ENCODE measurements at places on chromosomes 5 and 9.

GRCh38 chr5:16936989-16937438, 926 bp upstream of the MYO10 start:
- no peak for DNase-seq

GRCh38 chr9:101448680-101449070, 13.1 kb upstream of the ALDOB start:
- no peak for DNase-seq

DNA sequence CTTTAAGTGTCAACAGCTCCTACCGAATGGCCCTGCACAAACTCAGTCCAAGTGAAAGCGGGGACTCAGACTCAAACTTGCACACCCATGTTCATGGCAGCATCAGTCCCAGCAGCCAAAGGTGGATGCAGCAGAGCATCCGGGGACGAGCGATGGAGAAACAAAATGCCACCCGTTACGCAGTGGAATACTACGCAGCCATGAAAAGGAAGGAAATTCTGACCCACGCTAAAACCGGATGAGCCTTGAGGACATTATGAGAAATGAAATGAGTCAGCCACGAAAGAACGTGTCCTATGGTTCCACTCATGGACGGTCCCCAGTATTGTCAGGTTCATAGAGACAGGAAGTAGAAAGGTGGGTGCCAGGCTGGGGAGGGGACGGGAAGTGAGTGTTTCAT, 48.6 kb upstream of the NOTCH1 start:
- no peak for DNase-seq

DNA sequence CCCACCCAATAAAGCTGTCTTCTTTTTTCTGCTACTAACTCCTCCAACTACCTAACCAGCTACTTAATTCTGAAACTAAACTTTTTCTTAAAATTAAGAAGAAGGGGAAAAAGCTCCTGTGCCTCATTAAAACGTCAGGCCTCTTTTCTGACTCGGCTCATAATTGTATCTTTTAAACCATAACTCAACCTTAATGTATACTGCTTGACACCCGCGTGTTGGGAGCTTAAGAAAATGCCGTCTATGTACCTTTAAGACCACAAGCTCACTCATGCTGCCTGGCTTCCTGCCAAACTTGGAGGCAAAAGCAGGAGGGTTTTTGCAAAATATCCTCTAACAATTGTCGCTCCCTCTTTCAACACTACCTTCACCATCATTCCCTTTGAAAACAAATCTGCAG, 5.0 kb downstream of the EBF1 start:
- DNase-seq = peak; percentile 93

DNA sequence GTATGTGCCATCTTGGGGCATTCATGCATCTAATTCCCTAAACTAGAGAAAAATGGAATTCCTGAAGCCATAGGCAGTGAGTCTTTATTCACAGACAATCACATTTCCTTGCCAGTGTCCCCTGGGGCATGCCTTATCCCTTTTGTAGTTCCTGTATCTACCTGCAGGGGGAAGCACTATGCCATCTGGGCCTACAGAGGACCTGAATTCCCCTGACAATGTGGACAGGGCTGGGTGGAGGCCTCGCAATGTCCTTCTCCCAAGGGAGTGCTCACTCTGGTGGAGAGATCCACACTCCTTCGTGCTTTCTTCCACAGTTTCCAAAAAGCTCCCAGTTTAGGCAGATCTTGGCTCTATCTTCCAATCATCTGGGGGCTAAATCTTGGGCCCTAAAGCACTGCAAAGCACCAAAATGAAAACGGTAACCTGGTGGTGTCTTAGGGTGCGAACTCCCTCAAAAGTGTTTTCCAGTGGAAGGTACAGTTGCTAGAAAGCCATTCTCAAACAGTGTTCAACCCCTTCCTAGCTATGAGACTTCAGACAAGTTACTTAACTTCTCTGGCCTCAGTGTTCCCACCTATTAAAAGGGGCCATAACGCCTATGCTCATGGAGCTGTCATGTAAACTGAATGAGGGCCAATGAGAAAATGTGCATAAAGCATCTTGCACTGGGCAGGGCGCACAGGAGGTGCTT, 17.5 kb downstream of the WHRN start:
- DNase-seq = peak; percentile 79

DNA sequence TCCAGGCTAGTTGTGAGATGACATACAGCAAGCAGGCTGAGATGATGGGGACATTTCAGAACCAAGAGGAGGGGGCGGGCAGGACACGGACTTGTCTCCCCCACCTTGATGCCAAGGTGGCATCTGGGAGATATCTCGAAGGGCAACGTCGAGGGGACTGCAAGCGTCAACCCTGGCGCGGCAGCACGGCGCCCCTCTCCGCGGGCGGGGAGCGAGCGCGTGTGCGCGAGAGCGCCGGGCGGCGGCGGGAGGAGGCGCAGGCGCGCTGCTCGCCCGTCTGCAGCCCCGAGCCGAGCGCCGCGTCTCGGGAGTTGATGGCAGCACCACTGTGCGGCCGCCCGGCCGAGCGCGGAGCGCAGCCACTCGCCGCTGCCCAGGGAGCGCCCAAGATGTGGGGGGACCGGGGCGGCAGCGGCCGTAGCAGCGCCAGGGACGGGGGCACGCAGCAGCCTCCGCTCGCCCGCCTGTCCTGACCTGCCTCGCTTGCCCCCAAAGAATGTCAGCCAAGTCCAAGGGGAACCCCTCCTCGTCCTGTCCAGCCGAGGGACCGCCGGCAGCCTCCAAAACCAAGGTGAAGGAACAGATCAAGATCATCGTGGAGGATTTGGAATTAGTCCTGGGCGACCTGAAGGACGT, at the start of gene PRR16:
TSS of gene PRR16 (plus strand) at position 310 of the 636 bp plus-strand sequence.
- peak; percentile 80 for DNase-seq

DNA sequence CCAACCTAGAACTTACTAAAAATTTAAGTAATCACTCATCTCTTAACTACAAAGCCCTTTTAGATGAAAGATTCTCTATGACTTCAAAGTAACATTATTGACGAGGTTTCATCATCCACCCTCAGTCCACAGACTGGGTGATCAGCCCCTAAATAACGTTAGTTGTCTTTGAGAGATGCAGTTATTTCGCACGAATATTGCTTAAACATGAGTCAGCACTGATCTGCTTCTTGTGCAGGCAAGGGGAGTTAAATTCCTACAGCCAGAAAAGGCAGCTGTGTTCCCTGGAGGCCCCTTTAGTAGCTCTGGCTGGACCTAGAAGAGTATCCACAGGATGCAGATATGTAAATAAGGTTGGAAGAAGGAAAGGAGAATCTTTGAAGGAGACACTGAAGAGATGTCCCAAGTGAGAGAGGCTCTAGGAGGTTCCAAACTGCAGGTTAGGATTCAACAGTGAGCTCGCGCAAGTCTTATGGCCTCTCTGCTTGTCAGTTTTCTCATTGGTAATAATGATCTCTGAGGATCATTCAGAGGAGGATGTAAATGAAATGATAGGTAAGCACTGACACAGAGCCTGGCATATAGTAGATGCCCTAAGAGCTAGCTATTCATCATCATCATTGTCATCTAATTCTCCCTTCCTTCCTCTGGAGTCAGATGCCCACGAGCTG, 122.2 kb upstream of the MAN2A1 start:
- peak; percentile 33 for DNase-seq

GRCh38 chr9:32376285-32376684, 8.2 kb upstream of the ACO1 start:
- DNase-seq = no peak

DNA sequence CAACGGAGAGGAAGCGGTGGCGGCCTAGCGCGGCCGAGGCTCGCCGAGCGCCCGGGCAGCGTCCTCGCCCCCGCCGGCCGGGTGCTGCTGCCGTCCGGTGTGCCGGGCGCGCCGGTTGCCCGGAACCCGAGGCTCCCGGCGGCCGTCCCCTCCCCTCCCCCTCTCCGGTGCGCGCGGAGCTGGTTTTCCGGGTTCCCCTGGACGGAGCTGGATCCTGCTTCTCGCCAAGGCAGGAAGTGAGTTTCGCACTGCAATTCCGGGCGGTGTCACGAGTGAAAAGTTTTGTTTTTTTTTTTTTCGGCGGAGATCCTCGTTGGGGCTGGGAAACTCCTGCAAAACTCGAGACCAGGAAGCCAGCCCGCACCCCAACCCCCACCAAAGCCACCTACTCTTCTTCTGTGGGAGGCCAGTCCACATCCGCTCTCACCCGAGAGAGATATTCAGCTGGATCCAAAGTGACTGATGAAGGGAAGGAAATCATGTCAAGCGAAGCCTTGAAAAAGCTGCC, at the start of gene ERBIN:
TSS of gene ERBIN (plus strand) at position 300 of the 508 bp plus-strand sequence. CDS start 66,144 bp downstream, outside the sequence.
- peak; percentile 83 for DNase-seq
